Uterus (tissue), 4 donors: ENCODE measurements at places on chromosomes 1 and 21. TPM values are rescaled to one million over a fixed set of nuclear protein-coding genes. Genes with fewer than 3 reads are reported as not detected.

The DNALI1 gene
- total RNA-seq, result 2.8 TPM

The PWP2 gene
- 9.1 TPM for total RNA-seq

The LIPI gene
- total RNA-seq, result not detected

The SV2A gene
- total RNA-seq, result 17.1 TPM

The DNAH14 gene
- under 0.01 TPM for total RNA-seq

The GPR25 gene
- total RNA-seq, result not detected
